ENCODE measurements at places on chromosomes 13 and 19.

DNA sequence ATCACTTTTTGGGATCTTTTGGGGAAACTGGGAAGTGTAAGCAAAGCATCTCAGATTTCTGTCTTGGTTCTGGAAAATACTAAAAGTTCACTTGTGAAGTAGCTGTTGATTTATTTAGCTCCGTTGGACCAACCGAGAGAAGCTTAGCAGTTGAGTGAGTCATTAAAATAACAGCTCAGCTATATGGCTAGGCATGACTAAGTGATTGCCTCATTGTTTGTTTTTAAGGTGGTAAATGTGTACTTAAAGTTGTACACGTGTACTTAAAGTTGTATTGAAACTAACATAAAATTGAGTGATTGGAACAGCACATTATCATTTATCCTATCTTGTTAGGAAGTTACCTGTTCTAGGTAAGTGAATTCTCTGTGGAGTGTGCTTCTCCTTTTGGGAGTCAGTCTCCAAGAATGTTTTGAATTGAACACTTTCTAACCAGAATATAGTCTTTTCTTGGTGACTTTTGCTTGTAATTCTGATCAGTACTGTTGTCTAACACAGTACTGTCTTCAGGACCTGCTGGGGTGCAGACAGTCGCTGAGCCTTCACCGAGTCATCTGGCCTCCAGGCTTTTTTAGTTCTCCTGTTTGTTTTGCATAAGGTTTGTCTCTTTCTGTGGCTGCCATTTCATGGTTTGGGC is 2.9 kb upstream of the DCUN1D2 start:
- DNase-seq, result no peak

DNA sequence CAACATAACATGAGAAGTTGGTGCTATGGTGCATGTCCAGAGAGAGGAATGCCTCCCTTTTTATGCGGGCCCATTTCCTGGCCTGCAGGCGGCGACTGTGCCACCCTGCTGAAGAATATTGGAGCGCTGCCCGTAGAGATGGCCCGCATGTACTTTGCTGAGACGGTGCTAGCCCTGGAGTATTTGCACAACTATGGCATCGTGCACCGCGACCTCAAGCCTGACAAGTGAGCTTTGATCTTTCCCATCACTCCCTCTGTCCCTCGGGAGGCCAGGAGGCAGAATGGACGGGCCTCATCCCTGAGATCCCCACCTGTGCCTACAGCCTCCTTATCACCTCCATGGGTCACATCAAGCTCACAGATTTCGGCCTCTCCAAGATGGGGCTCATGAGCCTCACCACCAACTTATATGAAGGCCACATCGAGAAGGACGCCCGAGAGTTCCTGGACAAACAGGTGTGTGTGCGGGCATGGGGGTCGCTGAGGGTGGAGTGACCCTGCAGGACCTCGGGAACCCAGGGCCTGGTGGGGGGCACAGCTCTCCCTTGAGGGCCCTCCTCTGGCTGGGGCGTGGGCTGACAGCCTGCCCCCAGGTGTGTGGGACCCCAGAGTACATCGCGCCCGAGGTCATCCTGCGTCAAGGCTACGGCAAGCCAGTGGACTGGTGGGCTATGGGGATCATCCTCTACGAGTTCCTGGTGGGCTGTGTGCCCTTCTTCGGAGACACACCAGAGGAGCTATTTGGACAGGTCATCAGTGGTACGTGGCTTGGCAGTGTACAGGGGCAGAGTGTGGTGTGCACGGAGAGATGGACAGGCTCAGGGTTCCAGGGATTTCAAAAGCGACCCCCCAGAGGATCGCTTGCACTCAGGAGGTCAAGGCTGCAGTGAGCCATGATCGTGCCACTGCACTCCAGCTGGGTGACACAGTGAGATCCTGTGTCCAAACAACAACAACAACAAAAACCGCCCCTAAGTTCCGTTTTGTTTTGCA is 16.2 kb downstream of the DNASE2 start:
- no peak for DNase-seq

GRCh38 chr19:23762884-23763711 is 4.4 kb upstream of the ZNF681 start:
- DNase-seq, result peak; percentile 74

DNA sequence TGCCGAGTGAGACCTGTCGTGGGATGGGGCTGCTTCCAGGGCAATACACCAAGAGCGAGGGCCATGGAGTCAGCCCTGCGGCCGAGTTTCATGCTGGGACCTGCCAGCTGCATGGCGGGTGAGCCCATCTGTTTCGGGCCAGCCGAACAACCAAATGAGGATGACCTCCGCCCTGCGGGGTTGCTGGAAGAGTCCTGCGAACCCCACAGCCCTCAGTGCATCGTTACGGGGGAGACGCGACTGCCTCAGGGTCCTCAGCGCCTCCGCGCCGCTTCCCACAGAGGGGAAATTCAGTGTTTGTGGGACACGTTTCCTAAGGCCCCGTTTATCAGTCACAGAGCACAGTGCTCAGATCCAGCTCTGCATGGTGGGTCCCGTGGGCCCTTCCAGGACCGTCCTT is 22.0 kb downstream of the SLC15A1 start:
- DNase-seq, result no peak

DNA sequence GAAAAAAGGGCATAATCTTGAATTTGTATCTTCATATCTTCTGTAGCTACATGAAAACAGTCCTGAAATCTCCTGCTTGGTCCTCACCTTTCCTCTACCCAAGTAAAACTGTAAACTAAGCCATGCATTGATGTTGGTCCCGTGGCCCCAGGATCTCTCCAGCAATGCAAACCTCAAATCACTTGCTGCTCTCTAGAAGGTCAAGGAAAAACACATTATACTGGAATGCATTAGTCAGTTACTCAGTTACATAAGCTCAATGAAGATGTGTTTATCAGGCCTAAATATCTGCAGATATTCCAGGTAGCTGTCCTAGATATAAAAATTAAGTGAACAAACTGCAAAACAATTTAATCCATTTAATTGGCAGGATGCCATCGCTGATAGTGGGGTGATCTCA is 261.8 kb downstream of the ABCC4 start:
- no peak for DNase-seq

- no peak for DNase-seq
Measured at GRCh38 chr13:22735011-22735995, 445.5 kb upstream of the SGCG start.

DNA sequence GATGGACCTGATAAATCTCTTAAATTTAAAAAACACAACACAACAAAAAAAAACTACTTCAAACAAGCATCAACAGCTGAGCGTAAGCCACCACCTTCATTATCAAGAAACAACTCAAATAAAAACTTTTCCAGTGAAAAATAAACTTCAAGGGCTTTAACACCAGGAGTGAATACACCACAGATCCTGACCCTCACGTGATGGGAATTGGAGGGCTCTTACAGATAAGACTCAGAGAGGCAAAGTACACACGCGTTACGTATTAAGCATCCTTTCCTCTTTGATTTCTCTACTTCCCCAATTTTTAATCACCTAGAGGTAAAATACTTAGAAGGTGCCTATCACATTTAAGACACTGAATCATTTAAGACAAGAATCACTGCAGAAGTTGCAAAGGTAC is 573 bp upstream of the STARD13 start:
- DNase-seq, result no peak

DNA sequence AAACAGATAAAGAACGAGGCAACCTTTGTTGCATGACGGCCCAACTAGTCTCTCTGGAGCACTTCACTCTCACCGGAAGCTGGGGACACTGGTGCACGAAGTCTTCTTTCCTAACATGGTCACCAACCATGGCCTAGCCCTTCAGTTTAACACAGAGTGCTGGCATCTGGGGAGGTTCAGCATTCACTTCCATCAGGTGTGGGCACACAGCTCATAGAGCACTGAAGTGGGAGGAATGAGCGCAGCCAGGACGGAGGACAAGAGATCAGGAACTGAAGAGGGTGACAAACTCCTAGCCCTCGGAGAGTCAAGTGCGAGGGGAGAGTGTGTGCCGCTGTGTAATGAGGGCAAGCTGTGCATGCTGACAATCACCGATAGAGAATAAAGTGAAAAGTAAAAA is 92.4 kb downstream of the CDADC1 start:
- no peak for DNase-seq

- DNase-seq, result no peak
Measured at GRCh38 chr13:25288966-25289365, 1.7 kb upstream of the MTMR6 start.

DNA sequence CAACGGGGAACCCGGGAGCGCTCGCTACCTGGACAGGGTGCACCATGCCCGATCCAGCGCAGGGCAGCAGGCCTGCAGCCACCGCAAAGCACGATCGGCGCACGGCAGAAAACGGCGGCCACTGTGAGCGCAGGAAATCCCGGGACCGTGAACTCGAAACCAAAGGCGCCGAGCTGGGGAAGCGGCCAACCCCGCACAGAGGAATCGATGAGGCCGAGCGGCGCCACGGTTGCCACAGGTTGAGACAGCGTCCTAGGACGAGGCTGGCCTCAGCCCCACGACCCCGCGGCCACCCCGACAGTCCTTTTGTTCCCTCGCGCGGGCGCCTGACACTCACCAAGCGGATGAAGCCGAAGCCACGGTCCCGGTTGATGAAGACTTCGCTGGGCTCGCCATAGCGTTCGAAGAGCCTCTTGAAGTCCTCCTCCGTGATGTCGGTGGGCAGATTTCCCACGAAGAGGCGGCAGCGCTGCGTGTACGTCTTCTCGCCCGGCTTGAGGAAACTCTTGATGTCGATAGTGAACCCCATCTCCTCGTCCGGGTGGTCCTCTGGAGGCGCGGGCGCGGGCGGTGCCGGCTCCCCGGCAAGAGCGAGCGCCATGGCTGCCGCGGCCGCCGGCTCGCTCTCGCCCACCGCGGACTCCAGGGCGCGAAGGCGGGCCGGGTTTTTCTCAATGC is 557 bp downstream of the PSPC1 start:
- DNase-seq, result no peak

- DNase-seq, result no peak
Measured at GRCh38 chr19:52492201-52492993, 35.1 kb upstream of the ZNF808 start.

DNA sequence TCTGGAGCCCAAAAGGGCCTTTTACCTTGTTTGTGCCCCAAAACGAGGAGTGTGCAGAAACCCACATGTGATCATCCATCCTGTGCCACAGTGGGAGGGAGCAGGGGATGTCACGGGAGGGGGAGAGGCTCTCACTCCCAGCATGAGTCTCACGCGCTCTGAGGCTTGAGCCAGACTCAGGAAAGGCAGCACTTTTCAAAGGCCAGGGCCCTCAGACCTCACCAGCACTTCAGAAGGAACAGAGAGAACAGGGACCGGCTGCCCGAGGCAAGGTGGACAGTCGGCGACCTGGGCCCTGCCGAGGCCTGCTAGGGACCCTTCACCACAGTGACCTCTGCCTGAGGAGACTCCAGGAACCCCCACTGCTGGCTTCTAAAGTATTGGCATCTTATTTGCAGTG is 71.7 kb upstream of the WASF3 start:
- DNase-seq, result no peak

GRCh38 chr13:103395139-103395538 is 328.9 kb upstream of the SLC10A2 start:
- DNase-seq, result no peak

- DNase-seq, result no peak
Measured at GRCh38 chr13:21749410-21749809, 78.5 kb downstream of the FGF9 start.

DNA sequence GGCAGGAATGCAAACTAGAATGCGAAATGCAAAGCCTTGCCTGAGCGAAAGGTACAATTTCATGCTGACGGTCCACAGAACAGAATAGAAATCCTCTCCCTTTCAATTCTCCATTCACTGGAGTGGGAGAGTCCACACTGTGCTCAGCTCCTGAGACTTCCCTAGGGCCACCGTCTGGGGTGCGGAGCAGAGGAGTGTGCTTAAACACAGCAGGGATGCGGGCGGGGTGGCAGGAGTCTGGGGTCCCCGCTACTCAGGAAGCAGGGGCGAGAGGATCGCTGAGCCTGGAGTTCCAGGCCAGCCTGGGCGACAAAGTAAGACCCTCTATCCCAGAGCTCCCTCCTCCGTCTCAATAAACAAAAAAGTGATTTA is 552 bp upstream of the ZNF816 start:
- no peak for DNase-seq

GRCh38 chr13:105442949-105443699 is 1092.3 kb downstream of the EFNB2 start:
- DNase-seq, result no peak

DNA sequence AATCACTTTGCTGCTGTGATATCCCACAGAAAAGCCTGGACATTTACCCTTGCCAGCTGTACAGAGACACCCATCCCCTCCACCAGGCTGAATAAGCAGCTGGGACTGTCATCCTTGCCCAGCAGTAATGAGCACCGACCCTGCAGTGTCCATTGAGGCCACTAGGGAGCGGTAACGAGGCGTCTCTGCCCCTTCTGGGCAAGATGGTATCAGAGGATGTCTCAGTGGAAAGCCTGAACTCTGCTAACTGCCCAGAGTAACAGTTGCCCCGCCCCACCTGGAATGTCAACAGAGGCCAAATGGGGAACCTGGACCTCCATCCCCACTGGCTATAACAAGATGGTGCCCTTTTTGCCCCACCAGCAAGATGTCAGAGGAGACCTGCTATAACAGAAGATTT is 22.8 kb upstream of the CEACAM20 start:
- DNase-seq, result peak; percentile 1

GRCh38 chr13:28582225-28582891 is 76.6 kb upstream of the POMP start:
- DNase-seq, result no peak
